Fibroblast of the aortic adventitia (primary cell): ENCODE measurements at places on chromosomes 16 and 17. TPM values are rescaled to one million over a fixed set of nuclear protein-coding genes. Genes with fewer than 3 reads are reported as not detected.

DNA sequence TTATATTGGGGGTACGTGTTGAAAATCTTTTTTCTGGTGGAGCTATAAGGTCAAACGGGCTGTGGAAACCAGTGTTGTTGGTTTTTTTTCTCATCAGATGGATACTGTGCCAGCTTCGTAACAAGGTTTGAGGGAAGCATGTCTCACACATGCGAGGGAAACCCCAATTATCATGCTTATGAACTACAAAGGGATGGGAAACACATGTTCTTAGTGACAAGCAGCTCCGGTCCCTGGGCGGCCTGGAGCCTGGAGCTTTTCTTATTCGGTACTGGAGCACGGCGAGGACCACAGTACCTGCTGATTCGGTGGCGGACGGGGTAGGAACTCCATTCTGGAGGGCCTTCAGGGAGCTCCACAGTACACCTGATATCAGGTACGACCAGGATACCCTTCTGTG, 12.5 kb downstream of the SLC43A2 start:
- DNase-seq: no peak

GRCh38 chr16:58346831-58347371, 45.4 kb upstream of the GINS3 start:
- DNase-seq: no peak

GRCh38 chr17:32174889-32175288, 32.6 kb downstream of the RHOT1 start:
- no peak for DNase-seq

DNA sequence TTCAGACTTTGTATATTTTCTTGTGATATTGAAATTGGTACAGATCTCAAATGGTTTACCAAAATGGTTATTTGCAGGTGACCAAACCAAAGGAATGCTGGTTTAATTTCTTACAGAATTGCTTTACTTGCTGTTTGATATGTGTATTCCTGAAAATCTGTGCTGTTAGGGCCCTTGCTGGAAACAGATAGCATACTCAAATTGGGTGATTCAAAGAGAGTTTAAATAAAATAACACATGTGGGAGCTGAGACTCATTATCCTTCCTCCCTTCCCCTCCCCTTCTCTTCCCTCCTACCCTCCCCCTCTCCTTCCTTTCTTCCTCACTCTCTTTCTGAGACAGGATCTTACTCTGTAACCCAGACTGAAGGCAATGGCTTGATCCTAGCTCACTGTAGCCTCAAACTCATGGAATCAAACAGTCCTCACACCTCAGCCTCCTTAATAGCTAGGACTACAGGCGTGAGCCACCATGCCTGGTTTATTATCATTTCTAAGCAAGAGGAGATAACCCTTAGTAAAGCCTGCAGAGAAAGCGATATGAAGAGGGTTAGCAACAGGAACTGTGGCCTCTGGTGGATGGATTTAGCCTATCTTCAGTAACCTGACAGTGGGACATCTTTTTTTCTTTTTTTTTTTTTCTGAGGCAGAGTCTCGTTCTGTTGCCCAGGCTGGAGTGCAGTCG, 141.9 kb downstream of the BCAS3 start:
- DNase-seq: no peak

DNA sequence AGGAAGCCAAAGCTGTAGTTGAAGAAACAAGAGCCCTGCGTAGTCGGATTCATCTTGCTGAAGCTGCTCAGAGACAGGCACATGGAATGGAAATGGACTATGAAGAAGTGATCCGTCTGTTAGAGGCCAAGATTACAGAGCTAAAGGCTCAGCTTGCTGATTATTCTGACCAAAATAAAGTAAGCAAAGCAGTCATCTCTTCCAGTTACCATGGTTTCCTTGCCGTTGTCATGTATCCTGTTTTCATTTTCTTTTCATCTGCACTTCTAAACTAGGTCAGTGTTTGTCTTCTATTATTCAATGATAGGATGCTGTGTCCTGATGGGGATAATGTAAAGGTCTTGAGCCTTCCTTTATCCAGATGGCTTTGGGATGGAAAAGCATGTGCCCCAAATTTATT, 104.3 kb downstream of the STXBP4 start:
- no peak for DNase-seq

DNA sequence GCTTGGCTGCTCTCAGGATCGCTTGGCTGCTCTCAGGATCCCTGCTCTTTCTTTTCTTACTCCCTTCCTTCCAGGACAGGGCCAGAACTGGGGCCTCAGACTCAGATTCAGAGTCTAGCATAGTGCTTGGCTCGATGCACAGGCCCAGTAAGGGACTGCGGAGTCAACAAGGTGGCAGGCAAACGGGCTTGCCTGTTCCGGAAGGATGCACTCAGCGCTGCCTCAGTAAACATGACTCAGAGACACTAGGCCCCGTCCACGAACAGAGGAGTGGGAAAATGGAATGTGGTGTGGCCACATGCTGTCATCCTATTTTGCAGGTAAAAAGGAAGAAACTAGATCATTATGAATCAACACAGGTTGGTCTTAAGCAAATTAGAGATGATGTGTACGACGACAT, 9.8 kb downstream of the SPHK1 start:
- no peak for DNase-seq

DNA sequence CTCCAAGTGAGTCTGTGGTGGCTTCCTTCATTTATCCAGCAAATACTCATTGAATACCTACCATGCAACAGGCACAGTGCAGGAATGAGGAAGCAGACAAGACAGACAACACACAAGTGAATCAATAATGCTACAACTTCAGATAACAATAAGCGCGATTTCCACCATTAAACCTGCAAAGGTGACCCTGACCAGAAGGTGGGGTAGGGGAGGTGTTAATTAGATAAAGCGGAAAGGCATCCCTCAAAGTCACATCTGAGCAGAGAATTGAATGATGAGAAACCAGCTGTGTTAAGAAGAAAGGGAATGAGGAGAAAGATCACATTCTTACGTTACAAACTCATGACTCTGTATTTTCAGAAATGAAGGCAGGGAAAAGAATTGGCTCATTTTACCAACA, 26.3 kb downstream of the ZZEF1 start:
- no peak for DNase-seq

GRCh38 chr17:81681672-81682071, 1.9 kb downstream of the ARL16 start:
- DNase-seq: no peak

SSTR5 gene
- total RNA-seq: not detected in 2 replicates

CCDC137 gene
- 7.0 and 12.0 TPM in 2 replicates for total RNA-seq

MYH2 gene
- 0.25 TPM in 1 of 2 replicates, not detected in the other for total RNA-seq

NPEPPS gene
- 106 and 299 TPM in 2 replicates for total RNA-seq

TAC4 gene
- not detected in 2 replicates for total RNA-seq

PDE6G gene
- total RNA-seq: 0.63 TPM in 1 of 2 replicates, not detected in the other

C17orf100 gene
- total RNA-seq: 0.57 and 0.63 TPM in 2 replicates
